Effector memory CD8-positive, alpha-beta T cell (primary cell): ENCODE measurements at places on chromosomes 4 and X.

DNA sequence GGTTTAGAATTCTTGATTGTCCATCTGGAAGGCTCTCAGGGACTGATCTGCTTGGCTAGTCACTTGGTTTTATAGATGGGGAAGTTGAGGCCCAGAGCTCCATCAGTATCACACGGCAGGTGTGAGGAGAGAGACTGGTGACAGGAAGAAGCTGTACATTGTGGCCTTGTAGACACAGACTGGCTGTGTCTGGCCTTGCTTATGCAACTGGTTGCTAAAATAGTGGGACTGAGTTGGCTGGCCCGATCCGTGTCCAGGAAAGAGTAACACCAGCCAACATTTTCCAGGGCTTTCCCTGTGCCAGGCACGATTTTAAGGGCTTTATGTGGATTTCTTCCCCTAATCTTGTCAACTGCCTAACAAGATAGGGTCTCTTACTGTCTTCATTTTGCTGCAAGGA is 2.8 kb downstream of the TBC1D14 start:
- no peak for DNase-seq

GRCh38 chr4:148961526-148961925 is 519.3 kb upstream of the NR3C2 start:
- DNase-seq = no peak

DNA sequence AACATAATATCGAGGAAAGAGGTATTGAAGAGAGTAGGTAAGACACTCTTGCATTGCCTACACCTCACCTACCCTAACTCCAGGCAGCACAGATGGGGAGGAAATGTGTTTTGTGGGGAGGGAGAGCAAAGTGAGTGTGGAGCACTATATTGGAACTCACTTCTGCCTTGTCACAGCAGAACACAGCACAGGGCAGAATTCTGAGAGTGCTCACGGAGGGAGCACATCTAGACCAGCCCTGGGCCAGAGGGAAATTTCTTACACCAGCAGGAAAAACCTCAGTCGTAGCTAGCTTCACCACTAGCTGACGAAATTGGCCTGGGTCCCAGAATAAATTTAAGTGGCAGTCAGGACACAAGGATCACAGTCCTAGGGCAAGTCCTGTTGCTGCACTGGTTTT is 517.3 kb downstream of the TMA16 start:
- no peak for DNase-seq

GRCh38 chrX:78330540-78330939 is 3.1 kb upstream of the CYSLTR1 start:
- no peak for DNase-seq

DNA sequence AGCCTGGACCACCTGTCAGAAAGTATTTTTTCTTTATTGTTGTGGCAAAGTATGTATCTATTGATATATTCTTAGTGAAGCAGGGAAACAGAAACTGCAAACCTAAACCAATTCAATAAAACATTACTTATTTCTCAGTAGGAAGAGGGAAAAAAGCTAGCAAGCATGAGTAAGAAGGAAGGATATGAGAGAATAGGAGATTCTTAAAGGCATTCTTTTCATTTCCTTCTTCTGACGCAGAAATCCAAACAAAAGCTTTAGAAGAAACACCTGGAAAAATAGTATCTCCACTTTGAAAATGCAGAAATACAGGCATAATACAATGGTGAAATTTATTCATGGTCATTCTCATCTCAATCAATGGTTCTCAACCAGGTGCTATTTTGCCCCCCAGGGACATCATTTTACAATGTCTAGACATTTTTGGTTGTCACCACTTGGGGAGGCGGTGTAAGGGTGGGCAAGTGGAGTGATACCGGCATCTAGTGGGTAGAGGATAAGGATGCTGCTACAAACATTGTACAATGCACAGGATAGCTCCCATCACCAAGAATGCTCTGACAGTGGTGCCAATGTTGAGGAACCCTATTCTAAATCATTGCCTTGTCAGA is 21.7 kb upstream of the ATXN3L start:
- DNase-seq = no peak

- DNase-seq = no peak
Measured at GRCh38 chrX:46653482-46653881, 79.9 kb downstream of the CHST7 start.

DNA sequence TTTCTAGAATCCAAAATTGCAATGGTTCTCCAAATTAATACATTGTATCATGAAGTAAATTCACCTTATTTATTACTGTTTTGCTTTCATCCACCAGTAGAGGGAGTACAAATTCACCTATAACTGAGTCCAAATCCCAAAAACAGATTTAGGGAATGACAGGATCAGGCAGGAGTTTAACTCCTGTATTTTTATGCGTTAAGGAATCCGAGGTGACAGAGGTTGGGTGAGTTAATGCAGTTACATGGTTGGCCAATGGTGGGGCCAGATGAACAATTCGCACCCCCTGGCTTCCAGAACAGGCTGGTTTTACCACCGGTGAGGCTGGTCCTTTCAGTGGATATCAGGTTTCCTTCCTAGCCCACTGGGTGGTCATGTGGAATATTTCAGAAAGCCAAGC is 82.4 kb downstream of the MTNR1A start:
- DNase-seq = no peak

GRCh38 chr4:110091434-110092140 is 106.8 kb downstream of the ELOVL6 start:
- DNase-seq = no peak

GRCh38 chr4:25953740-25954139 is 39.7 kb downstream of the SMIM20 start:
- DNase-seq = no peak

- no peak for DNase-seq
Measured at GRCh38 chr4:118350961-118351360, 1.8 kb downstream of the PRSS12 start.

- no peak for DNase-seq
Measured at GRCh38 chr4:165766976-165767375, 106.1 kb upstream of the TLL1 start.

DNA sequence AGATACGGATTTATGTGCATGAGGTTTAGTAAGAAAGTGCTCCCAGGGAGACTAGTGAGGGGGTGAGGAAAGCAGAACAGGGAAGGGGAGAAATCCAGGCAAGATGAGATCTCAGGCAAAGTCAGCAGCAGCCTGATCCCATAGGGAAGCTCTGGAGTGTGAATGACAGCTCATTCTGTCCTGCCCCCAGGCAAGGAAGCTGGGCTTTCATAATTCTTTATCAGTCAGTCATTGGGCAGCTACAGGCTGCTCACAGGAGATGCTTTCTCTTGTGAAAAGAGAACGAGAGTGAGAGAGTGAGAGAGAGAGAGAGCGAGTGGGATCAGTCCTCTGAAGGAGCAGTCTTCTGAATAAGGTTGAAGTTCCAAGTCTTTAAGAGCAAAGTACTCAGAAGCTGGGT is 48.1 kb downstream of the SRPX start:
- no peak for DNase-seq

DNA sequence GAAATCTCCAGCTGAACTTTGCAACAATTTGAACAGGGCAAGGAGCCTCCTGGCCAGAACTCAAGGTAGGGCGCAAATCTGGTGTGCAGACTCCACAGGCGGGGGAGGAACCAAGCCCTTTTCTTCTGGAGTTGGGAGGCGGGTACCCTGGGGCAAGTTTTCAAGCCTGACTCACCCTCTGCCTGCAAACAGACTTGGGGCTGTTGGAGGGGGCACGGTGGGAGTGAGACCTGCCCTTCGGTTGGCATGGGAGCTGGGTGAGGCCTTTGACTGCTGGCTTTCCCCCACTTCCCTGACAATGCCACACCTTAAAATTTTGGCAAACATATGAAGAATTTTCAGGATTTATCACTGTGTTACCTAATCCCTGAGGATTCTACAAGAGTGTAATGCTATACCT is 709.8 kb upstream of the DIAPH2 start:
- DNase-seq = no peak
